Kidney (tissue), 22 donors: ENCODE measurements at places on chromosomes 11 and 22. TPM values are rescaled to one million over a fixed set of nuclear protein-coding genes. Genes with fewer than 3 reads are reported as not detected.

Gene LRRC74B
- total RNA-seq = not detected

Gene NOX4
- 13.0 TPM for total RNA-seq

- H3K27me3 ChIP-seq = no peaks in the 10 kb centered on the region
- DNase-seq = no peak
- no peak overlapping the region for H3K4me3 ChIP-seq
- H3K4me1 ChIP-seq = no peaks in the 10 kb centered on the region
- H3K36me3 ChIP-seq = no peaks in the 10 kb centered on the region
- H3K27ac ChIP-seq = no peak overlapping the region
These were observed 151.5 kb upstream of the CTSC start for GRCh38 chr11:88489030-88489429.

DNA sequence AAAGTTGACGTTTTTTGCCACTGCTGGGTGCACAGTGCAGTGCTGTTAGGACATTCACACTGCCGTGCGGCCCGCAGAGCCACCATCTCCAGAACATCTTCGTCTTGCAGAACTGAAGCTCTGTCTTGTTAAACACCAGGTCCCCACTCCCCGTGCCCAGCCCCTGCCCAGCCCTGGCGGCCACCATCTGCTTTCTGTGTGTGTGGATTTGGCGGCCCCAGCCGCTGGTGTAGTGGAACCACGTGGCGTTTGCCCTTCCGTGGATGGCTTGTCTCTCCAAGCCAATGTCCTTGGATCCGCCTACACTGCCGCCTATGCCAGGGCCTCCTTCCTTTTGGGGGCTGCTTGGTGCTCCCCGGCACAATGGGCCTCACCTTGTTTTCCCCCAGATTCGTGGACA is 8.2 kb upstream of the MUC5AC start:
- no peaks in the 10 kb centered on the region for H3K4me1 ChIP-seq
- H3K27ac ChIP-seq = no peak overlapping the region
- no peak for DNase-seq
- peaks cover 3% of the 10 kb centered on the region for H3K36me3 ChIP-seq
- peaks cover 2% of the 10 kb centered on the region for H3K27me3 ChIP-seq

DNA sequence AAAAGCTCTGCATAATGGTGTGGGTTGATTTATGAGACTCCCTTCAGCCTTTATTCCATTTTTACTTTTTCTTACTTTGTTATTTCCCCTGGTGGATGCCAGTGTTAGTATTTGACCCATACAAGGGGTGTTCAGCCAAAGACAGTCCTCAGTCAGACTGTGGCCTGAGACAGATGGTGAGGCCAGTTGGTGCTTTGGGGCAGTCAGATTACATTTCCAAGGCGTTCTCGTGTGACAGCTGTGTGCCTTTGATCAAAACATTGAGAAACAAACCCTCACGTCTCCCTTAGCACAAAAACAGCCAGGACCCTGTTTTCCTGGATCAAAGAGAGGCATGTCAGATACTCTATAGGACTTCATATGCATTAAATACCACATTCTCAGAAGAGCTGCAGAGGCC is 31.3 kb upstream of the SLN start:
- no peak overlapping the region for H3K27ac ChIP-seq
- H3K36me3 ChIP-seq = no peaks in the 10 kb centered on the region
- no peak for DNase-seq
- H3K27me3 ChIP-seq = no peaks in the 10 kb centered on the region
- no peaks in the 10 kb centered on the region for H3K4me1 ChIP-seq

DNA sequence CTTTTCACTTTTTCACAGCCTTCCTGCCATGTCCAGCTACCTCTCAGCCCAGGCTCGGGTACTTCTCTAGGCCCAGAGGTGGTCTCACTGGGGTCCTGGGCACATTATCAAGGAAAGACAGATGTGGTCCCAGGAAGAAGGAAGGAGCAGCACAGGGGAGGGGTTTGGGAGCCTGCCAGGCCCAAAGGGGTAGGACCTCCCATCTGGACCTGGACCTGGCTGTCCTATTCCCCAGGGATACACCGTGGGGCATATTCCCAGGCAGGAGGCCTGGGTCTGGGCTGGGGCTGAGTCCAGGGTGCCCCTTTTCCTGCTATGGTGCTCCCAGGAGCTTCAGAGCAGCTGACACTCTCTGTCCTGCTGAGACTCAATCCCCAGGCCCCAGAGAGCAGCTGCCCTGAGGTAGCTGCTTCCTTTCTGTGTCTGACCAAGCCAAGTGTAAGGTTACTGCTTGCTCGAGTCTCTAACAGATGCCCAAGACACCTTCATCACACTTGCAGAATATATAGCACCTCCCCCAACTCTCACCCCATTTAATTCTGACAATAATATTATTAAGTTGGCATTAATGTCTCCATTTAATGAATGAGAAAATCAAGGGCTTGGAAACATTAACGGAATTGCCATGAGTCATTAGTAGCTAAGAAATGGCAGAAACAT is 232.0 kb downstream of the BUD13 start:
- H3K4me3 ChIP-seq = no peak overlapping the region
- no peaks in the 10 kb centered on the region for H3K4me1 ChIP-seq
- no peaks in the 10 kb centered on the region for H3K36me3 ChIP-seq
- no peak overlapping the region for H3K27ac ChIP-seq
- H3K27me3 ChIP-seq = no peaks in the 10 kb centered on the region
- no peak for DNase-seq
